ENCODE measurements at places on chromosomes 5 and 9.

DNA sequence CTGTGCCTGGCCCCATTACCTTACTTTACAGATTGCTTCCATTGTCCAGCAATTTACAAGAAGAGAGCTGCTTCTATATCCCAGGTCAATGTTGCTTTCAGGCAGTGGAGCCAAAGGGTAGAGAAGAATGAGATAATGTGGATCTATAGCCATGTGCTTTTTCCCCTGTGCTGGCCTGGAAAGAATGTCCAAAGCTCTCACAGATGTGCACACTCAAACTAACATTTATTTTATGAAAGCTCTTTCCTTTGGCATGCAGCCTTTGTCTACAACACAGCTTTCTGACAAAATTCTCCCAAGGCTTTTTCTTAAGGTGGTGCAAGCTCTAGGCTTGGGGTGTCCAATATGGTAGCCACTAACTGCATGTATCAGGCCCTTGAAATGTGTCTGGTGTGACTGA is 217.3 kb downstream of the LRRC70 start:
- no peak for DNase-seq

- peak; percentile 43 for DNase-seq
Observed at GRCh38 chr5:126656401-126657007, 55.8 kb downstream of the PHAX start.

DNA sequence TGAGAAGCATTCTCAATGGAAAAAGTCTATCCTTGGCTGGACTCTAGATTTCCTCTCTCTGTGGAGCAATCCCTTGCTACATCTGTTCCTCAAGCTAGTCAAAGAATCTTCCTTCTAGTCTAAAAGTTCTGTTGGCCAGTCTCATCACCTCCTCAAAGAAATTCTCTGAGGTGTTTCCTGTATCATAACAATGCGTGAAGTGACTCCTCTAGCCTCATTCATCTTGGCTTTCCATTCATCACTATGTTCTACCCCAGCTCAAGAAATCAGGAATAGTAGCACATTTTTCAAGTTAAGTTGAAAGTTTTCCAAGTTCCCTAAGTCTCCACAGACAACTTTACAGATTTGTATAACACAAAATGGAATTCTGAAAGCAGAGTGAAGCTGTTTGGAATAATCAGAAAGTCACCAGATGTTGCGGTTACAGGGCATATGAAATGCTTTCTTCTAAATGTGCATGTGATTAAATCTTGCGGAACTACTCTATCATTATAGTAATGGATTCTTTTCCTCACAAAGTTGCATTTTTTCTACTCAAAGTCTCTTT is 176.6 kb upstream of the FREM1 start:
- no peak for DNase-seq

DNA sequence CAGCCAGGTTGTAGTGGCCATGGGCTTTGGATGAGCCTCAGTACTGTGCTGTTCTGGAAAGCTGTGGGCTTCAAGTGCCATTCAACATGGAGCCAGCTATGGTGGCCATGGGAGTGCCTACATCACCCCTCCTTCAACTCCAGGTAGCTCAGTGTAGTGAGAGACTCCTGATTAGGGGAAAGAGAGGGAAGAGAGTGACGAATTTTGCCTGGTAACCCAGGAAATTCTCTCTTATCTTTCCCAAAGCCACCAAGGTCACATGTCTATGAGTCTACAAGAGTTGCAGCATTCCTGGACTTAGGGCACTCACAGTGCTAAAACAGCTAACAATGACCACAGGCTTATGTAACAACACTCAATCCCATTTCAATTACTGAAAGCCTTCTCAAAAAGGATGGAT is 81.7 kb upstream of the SPTLC1 start:
- DNase-seq = peak; percentile 32

DNA sequence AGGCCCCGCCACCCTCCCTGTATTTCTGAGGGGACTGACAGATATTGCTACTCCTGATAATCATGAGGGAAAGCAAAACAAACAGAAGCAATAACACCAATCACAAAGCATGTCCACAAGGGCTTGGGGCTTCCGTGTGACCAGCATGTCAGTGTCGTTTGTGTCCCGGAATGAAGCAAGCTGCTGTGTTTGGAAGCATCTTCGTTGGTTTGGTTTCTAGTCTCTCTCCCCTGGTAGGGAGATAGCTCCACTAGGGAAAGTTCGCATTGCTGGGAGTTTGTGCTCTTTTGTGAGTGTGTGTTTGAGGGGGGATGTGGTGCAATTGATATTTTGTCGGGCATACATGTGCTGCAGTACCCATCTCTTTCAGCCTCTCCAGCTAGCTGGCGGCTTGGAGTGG is 1.4 kb downstream of the GRIA1 start:
- DNase-seq = no peak

DNA sequence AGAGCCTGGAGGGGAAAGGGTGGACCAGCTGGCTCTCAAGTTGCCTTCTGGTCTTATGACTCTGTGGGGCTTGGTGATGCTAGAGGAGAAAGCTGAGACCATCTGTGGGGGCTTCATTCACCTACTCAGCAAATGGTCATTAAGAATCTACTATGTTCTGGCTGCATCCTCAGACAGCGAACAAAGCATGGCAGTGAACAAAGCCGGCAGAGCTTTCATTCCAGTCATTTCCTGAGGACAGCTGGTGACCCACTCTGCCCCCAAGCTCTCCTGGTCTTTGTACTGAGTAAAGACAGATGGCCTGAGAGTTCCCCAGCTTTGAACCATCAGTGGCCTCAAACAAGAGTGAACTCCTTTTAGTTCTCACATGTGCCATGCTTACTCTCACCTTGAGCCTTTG is 48.0 kb downstream of the FGF1 start:
- no peak for DNase-seq

- no peak for DNase-seq
Observed at GRCh38 chr5:135375040-135375793, 23.8 kb downstream of the MACROH2A1 start.

DNA sequence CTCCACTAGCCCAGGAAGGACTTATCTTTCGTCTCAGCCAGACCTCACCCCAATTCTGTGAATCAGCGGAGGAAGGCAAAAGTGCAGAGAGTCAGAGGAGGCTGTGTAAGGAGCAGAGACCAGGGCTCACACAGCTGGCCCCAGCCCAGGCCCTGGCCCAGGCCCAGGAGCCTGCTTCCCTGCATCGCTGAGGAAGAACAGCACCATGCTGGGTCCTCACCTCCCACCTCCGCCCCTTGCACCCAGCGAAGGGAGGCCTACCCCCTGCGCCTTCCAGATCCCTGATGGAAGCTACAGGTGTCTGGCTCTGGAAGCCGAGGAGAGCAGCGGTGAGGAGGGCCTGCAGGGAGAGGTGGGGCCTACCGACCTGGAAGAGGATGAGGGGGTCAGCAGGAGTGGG is 22.3 kb upstream of the SYNPO start:
- no peak for DNase-seq

- DNase-seq = peak; percentile 45
Observed at GRCh38 chr9:112176524-112176923, 1.4 kb upstream of the SUSD1 start.

- DNase-seq = no peak
Observed at GRCh38 chr5:110561510-110561909, 165.0 kb downstream of the TMEM232 start.

- peak; percentile 24 for DNase-seq
Observed at GRCh38 chr5:6633469-6634245, 417 bp downstream of the SRD5A1 start.

- no peak for DNase-seq
Observed at GRCh38 chr9:95061916-95062595, 255.5 kb downstream of the FANCC start.

GRCh38 chr9:33190021-33190705 is 23.0 kb upstream of the B4GALT1 start:
- no peak for DNase-seq

DNA sequence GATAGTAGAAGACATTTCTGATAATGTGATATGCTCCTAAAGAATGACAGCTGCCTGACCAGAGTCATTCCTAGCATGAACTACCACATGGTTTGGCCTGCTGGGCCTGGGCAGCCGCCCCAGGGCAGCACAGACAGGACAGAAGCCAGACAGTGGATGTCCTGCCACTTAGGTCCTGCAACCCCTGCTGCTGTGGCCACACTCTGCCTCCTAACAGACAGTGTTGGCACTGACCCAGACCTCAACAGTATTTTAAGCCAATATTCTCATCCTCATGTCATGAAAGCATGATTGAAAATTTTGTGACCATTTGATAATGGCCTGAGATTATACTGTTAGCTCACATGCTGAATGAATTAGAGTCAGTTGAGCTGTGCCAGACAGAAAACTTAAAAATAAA is 15.8 kb downstream of the CENPP start:
- no peak for DNase-seq

- DNase-seq = no peak
Observed at GRCh38 chr5:43497311-43498104, 13.8 kb upstream of the TMEM267 start.

DNA sequence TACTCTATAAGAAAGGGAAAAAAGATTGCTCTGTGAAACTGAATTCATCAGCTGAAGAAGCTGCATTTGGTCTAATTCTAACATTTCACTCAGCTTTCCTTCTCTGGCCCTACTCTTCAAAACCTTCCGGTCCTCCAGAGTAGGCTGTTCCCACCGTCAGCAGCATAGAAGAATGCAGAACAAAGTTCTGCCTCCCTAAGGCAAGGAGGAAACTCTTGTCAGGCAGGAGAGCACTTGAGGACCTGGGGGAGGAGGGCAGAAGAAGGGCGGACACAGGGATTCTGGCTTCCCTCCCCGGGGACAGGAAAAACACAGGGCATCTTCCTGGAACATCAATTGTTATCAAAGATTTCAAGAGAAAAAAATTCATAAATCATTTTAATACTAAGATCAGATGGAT is 69.2 kb upstream of the SHB start:
- DNase-seq = no peak

DNA sequence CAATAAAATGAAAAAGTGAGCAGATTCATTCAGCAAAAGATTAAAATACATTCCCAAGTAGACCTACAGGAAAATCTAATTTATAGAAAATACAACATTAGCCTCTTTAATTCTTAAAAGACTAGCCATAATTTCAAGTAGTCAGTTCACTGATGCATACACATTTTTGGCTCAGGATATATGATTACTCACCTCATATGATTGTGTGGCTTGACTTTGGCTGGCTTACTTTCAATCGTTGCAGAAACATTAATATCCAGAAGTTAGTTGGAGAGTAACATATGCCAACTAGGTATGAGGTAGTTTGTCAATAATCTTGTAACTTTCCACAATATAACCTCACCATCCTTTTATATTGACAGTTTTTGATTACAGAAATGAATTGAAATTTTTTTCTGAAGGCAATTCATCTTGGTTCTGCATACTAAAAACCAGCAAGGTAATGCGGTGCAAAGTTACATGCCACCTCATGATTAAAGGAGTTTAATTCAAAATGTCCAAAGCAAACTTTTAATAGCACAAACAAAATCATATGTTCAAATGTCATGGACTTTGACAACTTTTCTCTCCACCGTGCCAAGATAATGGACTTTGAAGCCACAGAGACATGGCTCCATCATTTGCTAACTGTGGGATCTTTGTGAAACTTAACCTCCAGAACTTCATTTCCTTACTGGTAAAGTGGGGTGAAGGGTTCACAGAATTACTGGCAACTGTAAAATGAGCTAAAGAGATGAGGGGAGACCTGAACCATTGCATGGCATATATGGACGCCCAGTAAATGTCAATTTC is 76.6 kb upstream of the PAM start:
- no peak for DNase-seq

DNA sequence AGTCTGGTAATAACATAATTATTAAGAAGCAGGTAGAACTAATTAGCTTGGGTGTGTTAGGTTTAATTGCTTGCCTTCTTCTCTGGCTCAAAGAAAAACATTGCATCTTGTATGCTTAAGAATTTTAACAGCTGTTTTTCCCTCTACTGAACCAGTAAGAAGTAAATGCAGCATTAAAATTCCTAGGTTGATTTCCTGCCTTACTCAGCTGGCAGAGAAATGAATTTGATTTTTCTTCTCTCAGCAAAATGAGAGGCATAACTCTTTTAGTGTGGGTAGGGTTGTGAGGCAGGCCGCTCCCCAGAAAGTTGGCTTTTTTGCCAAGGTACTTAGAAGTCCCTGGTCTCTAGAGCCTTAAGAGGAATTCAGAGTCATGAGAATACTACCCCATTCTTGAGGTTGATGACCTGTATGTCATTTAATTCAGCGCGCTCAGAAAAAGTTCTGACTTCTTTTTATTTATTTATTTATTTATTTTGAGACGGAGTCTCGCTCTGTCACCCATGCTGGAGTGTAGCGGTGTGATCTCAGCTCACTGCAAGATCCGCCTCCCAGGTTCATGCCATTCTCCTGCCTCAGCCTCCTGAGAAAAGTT is 302.6 kb downstream of the ARHGEF28 start:
- no peak for DNase-seq

GRCh38 chr9:3080951-3081350 is 237.1 kb upstream of the PUM3 start:
- DNase-seq = no peak

DNA sequence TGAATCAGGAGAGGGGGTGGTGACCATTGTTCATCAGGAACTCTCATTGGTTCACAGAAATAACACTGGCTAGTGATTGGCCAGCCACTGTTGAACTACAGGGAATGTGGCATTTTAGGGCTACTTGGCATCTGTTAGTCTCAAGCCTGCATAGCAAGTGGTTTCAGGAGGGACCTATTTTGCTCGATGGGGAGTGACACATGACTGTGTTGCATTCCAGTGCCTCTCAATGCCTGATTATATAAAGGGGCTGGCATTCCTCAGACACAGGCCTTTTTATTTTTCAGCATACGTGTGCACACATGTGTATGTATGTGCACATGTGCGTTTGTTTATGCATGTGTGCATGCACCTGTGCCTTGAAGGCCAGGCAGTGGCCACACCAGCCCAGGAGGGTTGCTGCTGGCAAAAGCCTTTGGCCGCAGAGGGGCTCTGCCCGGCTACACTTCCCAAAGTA is 23.2 kb downstream of the FGD3 start:
- DNase-seq = no peak

DNA sequence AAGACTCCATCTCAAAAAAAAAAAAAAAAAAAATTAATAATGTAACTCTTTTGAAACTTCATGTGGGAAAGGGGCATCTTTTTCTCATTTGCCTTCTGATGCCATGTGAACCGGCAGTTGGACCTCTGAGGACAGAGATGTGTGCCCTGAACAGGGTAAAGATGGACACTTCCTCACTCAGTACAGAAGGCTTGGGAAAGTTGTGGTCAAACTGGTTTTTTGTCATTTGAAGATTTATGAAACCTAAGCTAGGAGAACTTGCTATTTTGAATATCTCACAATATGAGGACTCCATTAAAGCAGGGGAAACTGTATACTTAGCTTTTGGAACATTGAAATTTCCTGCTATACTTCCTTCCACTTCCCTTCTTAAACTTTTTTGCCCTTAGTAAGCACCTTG is 147.5 kb upstream of the ALDH1B1 start:
- DNase-seq = no peak

GRCh38 chr5:64765804-64766504 is 2.5 kb downstream of the SREK1IP1 start:
- no peak for DNase-seq

- no peak for DNase-seq
Observed at GRCh38 chr9:25449503-25449902, 228.7 kb downstream of the TUSC1 start.

DNA sequence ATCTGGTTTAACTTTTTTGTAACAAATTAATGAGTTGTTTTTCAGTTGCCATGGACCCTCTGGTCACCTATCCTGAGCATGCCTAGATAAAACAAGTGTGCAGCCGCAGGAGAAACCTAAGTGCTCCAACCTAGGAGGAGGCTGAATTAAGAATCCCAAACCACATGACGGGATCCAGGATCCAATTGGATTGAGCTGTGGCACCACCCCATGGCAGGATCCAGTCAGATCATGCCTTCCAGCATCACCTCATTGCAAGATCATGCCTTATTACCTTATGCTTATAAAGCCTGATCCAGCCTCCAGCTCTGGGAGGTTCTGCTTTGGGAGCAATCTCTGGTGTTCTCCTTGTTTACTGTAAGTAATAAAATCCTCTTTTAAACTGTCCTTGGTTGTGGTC is 662.0 kb downstream of the TLR4 start:
- no peak for DNase-seq
